Stimulated activated CD8-positive, alpha-beta memory T cell treated with anti-CD3 and anti-CD28 coated beads, Interleukin-4, amount 100 ng/mL, for 1 hour (primary cell): ENCODE measurements at places on chromosomes 1 and 21.

DNA sequence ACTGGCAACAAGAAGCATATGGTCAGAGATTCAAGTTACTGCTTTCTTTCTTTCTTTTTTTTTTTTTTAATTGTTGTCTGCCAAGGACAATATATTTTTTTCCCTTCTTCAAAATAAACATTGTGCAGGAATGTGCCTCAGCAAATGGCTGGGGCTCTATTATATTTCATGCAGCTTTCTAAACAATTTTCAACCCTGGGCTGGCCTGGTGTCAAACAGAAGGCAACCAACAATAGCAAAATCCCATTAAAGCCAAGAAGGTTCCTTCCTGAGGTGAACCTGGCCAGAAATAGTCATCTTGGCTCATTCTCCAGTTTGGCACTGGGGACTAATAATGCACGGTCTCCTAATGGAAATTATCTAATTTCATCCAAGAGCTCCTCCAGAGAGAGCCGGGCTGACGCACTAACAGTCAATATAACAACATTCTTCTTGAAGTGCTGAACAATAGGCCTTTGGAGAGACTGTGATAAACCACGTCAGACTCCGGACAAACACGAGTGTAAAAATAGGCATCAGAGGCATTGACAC is 35.7 kb upstream of the HLX start:
- DNase-seq = no peak

DNA sequence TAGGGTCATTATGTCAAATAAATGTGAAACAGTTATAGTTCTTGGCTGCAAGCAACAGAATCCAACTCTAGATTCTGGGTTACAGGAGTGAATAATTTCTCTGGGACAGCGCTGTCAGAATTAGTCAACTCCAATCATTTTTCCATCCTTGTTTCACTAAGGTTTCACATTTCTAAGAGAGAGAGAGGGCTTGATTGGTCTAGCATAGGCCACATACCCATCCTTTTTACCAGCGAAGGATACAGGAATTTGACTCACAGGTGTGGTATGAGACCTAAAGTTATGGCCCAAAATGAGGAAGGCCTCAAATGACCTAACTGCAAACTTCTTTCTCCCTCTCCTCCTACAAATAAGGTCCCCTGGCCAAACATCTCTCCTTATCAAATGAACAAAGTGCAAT is 25.5 kb upstream of the RGS8 start:
- DNase-seq = no peak

DNA sequence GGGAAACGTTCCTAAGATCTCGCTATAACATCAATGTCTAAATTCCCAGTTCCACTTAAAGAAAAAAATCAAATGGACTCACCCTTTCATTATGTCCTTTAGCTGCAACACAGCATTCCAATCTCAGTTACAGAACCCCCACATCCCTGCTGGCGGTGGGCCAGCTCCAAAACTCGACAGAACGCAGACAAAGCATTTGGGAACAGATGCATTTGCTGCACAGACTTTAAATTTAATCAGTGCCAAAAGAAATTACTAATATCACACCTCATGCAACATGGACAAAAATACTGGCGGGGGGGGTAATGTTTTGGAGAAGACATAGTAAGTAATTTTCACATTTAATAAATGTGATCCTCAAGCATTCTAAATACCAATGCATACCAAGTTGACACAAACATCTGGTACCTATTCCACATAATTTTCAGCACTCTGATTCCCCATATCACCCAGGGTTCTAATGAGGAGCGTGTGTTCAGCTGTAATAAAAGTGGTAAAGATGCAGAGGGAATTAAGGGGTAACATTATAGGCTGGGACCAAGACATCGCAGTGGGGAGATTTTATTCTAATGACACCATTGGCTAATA is 79.7 kb downstream of the TGFBR3 start:
- DNase-seq = no peak

DNA sequence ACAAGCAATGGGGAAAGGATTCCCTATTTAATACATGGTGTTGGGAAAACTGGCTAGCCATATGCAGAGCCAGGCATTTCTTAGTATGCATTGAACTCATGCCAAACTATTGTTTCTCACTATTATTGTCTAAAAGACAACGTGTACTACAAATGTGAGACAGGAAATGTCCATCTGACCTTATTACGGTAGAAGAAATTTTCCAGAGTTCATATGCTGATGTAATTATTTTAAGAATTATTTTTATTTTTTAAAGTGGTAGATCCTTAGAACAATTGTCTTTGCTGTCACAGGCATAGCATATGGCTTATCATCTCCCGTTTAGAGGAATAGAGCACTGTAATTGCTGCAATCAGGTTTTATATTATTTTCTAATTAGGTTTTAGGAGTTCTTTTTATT is 75.2 kb upstream of the S1PR1 start:
- DNase-seq = no peak

GRCh38 chr1:157000686-157001085 is 44.9 kb downstream of the ARHGEF11 start:
- no peak for DNase-seq

GRCh38 chr21:44428281-44428960 is 26.9 kb upstream of the LRRC3 start:
- no peak for DNase-seq

GRCh38 chr1:201562659-201563405 is 23.9 kb downstream of the NAV1 start:
- DNase-seq = no peak

DNA sequence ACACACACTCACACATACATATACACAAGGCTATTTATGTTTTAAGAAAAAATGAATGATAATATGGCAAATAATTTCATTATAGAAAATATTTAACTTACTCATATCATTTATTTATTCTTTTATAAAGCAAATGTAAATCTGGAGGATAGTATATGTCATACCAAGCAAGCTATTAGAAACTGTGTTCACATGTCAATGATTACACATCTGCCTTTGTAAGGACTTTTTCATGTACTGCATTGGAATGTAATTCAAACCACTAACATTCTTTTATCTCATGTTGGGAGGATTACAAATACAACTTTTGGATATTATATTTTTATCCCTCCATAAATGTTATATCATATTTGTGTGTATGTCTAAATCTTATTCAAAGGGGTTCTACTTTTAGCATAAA is 1887.4 kb downstream of the NCAM2 start:
- no peak for DNase-seq

GRCh38 chr1:30881319-30882181 is 27.0 kb downstream of the SDC3 start:
- no peak for DNase-seq

GRCh38 chr1:13520985-13521384 is 7.2 kb upstream of the LRRC38 start:
- no peak for DNase-seq

- no peak for DNase-seq
These were observed 20.8 kb downstream of the UROD start for GRCh38 chr1:45032837-45033236.

DNA sequence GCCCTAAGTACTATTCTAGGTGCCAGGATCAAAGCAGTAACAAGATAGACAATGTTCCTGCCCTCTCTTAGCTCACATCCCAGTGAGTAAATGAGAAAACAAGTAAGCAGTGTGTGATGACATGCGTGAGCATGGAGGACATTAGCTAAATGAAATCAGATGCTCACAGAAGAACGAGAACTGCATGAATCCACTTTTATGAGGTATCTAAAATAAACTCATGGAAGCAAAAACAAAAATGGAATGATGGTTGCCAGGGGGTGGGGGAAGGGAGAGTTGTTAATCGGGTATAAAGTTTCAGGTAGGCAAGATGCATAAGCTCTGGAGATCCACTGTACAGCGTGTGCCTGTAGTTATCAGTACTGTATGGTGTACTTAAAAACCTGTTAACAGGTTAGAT is 195.1 kb downstream of the HHAT start:
- DNase-seq = no peak

- no peak for DNase-seq
These were observed 341.0 kb downstream of the LMO4 start for GRCh38 chr1:87669674-87670073.

DNA sequence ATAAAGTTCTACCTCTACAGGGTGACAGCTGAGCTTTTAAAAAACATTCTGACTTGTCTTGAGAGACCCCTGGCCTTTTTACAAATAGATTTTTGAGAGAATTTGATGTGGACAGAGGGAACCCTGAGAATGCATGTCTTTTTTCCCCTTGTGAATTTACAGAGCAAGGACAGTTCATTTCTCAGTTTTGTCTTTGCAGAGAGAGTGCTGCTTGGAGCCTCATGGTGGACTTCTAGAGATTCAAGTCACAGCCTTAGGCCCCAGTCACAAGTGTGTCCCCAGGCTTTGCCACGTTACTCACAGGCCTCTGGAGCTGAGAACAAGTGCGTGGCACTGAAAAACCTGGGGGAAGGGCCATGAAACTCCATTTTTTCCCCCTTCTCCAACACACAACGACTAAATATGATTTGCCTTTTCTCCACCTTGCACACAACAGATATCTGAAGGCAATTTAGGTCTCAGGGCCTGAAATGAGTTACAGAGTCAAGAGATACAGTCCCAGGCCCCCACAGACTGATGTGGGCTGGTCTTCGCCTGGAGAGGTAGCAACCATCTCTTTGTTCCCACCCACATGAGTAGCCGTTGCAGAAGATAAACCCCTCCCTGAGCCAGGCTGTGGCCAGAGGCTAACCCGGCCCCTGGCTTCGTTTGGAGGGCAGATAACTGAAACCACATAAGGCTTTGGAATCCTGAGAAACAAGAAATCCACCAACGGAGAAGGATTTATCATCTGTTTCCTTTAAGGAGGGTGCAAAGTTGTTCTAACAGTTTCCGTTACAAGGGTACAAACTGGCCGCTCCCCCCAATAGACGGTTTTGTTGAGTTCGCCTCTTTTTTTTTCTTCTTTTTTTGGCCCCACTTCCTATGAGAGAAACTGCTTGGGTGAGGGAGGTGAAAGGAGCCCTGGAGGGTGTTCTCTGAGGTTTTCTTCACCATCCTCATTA is 1.0 kb upstream of the PIGV start:
- DNase-seq = no peak

DNA sequence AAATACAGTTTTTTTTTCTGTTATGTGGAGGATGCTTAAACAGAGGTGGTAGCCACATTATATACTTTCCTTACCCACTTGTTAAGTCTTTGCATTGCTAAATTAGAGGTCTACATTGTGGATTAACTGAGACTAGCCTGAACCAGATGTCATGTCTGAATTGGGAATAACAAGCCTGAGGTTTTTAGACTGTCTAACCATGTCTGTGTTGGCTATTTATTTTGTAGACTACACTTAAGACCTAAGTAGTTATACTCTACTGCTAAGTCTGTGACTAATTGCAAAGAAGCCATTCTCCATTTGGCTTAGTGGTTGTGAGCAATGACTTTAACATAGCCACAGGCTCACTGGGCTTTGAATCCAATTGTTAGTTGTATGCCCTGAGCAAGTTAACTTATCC is 45.4 kb downstream of the CDC14A start:
- DNase-seq = no peak

DNA sequence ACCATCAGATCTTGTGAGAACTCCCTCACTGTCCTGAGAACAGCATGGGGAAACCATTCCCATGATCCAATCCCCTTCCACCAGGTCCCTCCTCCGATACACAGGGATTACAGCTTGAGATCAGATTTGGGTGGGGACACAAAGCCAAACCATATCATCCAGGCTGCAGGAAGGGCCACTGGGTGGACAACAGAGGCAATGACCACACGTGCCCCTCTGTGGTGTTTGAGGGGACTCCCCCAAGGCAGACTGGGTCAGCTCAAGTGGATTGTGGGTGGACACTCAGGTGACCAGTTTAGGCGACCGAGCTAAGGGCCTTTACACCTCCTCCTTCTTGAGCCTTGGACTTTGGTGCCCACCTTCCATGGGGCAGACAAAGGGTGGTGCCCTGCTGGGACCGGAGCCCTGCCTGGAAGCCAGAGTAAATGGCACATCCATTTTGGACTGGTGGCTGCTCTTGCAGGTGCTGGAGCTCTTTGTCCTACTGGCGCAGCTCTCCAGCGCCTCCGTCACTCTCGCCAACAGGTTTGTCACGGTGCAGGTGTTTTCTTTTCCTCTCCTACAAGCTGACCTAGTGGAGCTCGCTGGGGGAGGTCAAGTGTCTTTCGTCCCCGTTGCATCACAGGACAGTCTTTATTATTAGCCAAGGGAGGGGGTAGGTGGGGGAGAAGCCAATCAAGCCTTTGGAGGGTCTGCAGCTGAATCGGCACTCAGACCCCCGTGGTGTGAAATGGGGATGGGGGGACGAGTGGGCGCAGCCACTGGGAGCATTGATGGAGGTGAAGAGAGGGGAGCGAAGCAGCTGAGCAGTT is 37.6 kb downstream of the CRYAA start:
- DNase-seq = no peak

- DNase-seq = no peak
These were observed 12.2 kb upstream of the SLC26A9 start for GRCh38 chr1:205955499-205955898.

- no peak for DNase-seq
These were observed 450.1 kb upstream of the BEND5 start for GRCh38 chr1:49226758-49227157.

- no peak for DNase-seq
These were observed 206.8 kb upstream of the TMEM51 start for GRCh38 chr1:14946684-14947238.

- DNase-seq = no peak
These were observed 45.6 kb downstream of the IRF2BP2 start for GRCh38 chr1:234564035-234565029.

- DNase-seq = no peak
These were observed 127.2 kb downstream of the IGSF21 start for GRCh38 chr1:18234790-18235242.

GRCh38 chr1:192580351-192580962 is 4.9 kb downstream of the RGS1 start:
- no peak for DNase-seq

DNA sequence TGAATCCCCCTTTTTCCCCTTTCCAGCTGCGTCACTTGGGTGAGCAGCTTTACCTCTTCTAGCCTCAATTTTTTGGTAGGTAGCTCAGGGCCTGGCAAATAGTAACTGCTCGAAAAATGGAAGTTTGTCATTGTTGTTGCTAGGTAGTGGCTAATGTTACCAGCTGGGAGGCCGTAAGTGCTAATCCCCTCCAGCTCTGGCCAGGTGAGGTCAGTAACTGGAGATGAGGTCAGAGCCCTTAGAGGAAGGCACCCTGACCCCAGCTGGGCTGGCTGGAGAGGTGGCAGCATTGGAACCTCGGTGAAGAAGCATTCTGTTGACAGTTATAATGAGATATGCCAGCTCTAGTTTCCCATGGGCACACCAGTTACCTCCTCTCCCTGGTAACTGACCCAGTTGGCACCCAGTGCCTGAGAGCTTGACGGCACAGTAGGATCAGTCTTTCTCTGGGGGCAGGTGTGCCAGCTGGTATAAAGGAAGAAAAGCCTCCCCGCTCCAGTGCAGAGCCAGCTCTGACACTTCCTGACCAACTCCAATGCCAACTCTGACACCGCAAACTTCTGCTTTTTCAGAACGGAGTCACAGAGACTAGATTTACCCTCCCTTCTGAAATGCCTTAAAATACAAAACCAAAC is 35.0 kb upstream of the SLC2A1 start:
- DNase-seq = no peak

- no peak for DNase-seq
These were observed 17.4 kb downstream of the CYYR1 start for GRCh38 chr21:26555540-26556146.

- DNase-seq = no peak
These were observed 51.0 kb downstream of the MYSM1 start for GRCh38 chr1:58648842-58649241.
